ENCODE measurements at places on chromosomes 2 and 18.
A peak's percentile ranks its signal among the peaks of the same experiment; 100 is the strongest.

DNA sequence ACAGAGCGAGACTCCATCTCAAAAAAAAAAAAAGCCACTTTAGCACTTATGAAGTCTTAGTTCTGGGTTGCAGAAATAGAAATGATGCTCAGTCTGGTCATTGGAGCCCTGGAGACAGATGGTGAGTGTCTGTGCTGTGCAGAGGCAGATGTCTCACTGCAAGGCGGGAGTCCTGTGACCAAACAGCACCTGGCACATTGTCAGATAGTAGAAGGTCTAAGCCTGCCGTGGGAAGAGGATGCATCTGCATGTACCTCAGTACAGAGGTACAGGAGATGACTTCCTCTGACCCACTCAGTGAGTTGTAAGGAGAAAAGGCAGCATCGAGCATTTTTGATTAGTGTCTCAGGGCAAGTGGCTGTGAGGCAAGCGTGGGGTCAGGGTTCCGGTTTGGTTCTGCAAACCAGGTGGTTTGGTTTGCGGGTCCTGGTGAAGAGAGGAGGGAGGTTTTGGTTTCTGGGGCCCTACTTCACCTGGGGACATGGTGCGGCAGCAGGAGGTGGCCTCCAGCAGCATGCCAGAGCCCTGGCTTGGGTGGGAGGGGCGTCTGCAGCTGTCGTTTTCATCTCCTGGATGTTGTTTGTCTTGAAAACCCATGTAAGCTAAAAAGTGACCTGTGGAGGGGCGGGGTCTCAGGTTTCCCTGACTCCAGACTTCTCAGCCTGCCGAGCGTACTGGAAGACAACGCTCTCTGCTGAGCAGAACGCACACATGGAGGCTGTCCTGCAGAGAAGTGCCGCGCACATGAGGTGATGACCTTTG, 3.8 kb downstream of the RBFA start:
- no peak for DNase-seq

GRCh38 chr18:41936471-41937134, 18.4 kb upstream of the PIK3C3 start:
- no peak for DNase-seq

DNA sequence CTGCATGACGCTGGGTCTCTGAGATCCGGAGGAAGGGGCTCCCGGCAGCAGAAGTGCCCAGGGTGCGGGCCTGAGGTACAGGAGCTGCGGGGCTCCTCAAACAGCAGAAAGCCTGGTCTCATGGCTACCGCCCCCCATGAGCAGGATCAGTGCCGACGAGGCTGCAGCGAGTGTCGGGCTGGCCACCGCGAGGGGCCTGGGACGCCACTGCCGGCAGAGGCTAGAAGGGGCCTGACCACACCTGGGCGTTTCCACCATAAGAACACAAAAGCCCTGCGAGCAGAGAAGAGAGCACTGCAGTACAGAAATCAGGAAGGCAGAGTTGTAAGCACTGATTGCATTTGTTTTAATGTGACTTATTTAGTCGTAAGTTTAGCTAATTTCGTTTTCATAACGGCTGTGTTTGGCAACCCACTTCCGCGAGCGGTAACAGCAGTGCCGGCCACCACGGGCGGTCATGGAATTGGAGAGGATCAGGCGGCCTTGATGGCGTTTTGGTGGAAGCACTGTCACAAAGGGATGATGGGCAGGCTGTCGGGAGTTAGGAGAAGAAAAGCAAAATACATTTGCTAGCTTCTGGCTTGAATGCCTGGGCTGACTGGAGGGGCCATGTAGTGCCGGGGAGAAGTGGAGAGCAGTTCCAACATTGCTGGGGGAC, 117.4 kb downstream of the HDAC4 start:
- DNase-seq, result no peak

DNA sequence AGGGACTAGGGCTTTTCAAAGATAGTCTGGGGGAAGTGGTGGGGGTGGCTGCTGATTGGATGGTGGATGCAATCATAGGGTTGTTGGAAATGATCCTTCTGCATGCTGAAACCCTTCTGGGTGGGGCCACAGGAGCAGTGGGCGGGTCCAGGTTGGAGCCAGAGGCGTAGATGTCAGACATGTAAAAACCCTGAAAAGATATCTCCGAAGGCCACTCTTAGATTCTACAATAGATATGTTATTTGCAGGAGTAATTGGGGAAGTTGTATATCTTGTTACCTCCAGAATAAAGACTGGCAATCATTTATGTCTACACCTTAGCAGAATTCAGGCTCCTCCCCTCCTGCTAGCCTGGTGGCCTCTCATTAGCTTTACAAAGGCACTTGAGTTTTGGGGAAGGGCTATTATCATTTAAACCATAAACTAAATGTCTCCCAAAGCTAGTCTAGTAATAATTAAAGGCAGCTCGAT, 8.2 kb upstream of the FAM98A start:
- DNase-seq, result no peak

GRCh38 chr2:174020926-174021662, 55.9 kb upstream of the SP3 start:
- no peak for DNase-seq

GRCh38 chr18:76274468-76275289, 220.4 kb downstream of the ZNF516 start:
- peak; percentile 2 for DNase-seq

GRCh38 chr2:201882353-201883090, 76.2 kb downstream of the CDK15 start:
- DNase-seq, result no peak

DNA sequence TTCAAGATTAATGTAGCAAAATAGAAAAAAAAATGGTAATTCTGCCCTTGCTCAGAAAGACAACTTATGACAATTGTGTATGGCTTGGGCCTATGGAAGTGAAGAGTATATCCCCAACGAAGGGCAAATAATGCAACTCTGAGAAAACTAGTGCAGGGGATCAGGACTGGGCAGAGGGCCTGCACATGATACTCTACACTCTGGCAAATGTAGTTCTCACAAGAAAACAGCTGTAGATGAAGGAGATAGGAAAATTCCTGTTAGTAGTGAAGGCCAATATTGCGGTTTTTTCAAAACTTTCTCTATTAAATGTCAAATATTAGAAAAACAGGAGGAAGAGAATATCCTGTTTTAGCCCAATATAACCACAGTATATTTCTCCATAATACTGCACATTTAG, 77.8 kb downstream of the SCN9A start:
- no peak for DNase-seq

GRCh38 chr2:159317392-159318088, 31.0 kb upstream of the WDSUB1 start:
- DNase-seq, result no peak

DNA sequence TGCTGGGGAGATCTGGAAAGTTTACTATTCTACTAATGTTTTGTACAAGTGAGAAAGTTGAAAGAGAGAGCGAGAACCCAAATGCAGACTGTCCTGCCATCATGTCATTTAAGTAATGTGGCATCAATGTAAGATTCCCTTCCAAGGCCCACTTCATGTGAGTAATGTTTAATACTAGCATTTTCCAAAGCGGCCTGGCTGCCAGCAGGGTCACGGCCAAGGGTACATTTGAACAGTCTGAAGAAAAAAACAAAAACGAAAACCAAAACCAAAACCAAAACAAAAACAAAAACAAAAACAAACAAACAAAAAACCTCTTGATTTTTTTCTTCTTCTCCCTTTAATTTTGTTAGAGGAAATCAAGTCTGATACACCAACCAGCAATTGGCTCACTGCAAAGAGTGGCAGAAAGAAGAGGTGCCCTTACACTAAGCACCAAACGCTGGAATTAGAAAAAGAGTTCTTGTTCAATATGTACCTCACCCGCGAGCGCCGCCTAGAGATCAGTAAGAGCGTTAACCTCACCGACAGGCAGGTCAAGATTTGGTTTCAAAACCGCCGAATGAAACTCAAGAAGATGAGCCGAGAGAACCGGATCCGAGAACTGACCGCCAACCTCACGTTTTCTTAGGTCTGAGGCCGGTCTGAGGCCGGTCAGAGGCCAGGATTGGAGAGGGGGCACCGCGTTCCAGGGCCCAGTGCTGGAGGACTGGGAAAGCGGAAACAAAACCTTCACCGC, 2.2 kb downstream of the HOXD10 start:
- DNase-seq, result peak; percentile 18

DNA sequence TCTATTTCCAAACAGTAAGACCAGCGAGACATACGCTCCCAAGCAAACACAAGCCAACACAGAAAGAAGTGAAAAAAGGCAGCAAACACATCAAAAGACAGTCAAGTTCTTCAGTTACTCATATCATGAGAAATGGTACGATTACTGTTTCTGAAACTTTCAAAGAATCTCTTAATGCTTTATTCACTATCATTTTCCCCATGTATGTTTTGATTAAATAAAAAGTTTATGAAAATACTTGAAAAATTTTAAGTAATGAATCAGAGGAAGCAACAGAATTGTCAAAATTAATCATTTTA, 114.9 kb downstream of the HDAC4 start:
- DNase-seq, result peak; percentile 50

- no peak for DNase-seq
Measured at GRCh38 chr2:126972279-126972626, 73.6 kb downstream of the TEX51 start.

DNA sequence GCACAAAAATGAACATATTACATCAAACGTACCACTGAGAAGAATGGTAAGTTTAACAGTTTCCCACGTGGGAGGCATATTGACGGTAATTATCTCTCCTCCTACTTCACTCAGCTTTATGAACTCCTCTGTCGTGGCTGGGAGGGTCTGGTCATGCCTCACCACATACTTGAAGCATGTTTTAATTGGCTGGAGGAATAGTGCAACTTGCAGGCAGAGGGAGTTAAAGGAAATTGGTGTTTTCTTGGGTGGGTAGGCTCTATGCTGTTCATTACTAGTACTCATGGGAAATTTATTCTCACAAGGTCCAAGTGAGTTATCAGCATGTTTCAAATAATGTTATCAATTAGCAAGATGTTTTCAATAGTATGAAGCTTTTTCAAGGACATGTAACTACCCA, 767.0 kb downstream of the PLCL1 start:
- no peak for DNase-seq

- no peak for DNase-seq
Measured at GRCh38 chr2:111238296-111238695, 117.6 kb downstream of the BCL2L11 start.

- no peak for DNase-seq
Measured at GRCh38 chr2:73892631-73893329, at the start of gene ACTG2. TSS of gene ACTG2 (plus strand) at chr2:73893008. CDS start at chr2:73901312, 8,304 bp downstream.

GRCh38 chr2:168571061-168571460, 115.0 kb downstream of the CERS6 start:
- DNase-seq, result no peak

GRCh38 chr2:110876167-110876999, 144.0 kb downstream of the ACOXL start:
- no peak for DNase-seq

GRCh38 chr18:28820353-28820752, 643.4 kb upstream of the CDH2 start:
- no peak for DNase-seq

DNA sequence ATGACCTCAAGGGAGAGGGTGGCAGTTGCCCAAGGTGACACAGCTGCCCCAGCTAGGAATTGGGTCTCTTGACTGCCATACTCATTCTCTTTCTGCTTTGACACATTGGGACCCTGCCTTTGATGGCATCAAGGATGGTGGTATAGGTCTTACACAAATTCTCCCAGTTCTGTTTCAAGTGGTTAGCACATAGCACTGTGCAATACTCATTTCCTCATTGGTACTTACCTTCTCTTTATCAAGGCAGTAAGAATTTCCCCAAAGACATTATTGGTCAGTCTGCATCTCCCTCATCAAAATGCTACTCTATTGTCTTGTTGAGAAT, 35.9 kb upstream of the CCDC93 start:
- DNase-seq, result peak; percentile 29

- DNase-seq, result peak; percentile 88
Measured at GRCh38 chr2:199977984-199978415, 22.6 kb downstream of the MAIP1 start.

GRCh38 chr2:31066551-31066950, 71.7 kb downstream of the GALNT14 start:
- no peak for DNase-seq

- no peak for DNase-seq
Measured at GRCh38 chr2:38442643-38443541, 65.8 kb upstream of the ATL2 start.

DNA sequence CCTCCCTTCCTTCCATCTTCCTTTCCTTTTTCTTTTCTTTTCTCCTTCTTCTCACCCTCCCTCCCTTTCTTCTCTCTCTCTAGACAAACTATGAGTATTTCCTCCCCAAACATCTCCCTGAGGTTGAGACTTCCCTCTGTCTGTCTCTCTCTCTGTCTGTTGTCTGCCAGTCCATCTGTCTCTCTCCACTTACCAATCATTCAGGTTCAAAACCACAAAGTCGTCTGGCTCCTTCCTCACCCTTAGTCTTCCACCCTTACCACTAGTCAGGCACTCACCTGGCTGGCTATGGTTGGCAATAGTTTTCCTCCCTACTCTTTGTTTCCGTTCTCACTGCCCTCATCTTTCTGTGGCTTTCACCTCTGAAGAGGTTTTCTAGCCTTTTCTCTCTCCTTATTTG, 12.9 kb downstream of the CCL20 start:
- no peak for DNase-seq

GRCh38 chr18:36623681-36624190, 205.1 kb downstream of the TPGS2 start:
- no peak for DNase-seq

- peak; percentile 41 for DNase-seq
Measured at GRCh38 chr2:46091961-46092667, 205.1 kb upstream of the EPAS1 start.

DNA sequence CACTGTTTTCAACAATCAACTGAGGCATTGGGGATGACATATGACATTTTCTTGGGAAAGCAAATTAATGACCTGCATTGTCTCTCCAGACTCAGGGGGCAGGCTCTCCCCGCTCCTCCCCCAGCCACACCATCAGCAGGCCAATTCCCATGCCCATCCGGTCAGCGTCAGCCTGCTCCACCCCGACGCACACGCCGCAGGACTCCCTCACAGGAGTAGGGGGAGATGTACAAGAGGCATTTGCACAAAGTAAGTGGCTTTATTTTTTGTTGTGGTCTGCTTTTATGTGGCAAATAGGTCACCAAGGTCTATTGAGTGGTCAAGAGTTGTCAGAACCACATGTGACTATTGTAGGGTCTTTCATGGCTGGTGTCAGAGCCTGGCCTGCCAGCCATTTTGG, 165.1 kb downstream of the DTNA start:
- no peak for DNase-seq

DNA sequence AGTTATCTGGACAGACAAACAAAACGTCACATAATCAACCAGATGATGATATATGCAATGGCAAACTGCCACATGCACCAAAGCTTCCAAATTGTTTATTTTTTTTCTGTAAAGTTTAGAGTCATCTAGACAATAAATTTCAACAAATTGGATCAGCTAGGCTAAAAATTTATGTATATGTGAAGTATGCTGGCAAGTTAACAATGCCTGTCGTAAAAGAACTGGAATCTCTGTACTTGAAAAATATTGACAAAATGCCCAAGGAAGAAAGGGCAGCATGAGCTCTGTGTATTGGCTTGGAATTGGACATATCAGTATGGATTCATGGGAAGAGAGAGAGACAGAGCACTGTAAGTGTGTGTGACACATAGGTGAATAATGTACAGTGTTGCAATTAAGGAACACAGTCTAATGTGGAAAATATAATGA, 309.8 kb downstream of the ERBB4 start:
- no peak for DNase-seq
